CD8-positive, alpha-beta T cell (primary cell): ENCODE measurements at places on chromosomes 1 and 21.

GRCh38 chr1:8382051-8382505 lies 64.2 kb downstream of the SLC45A1 start:
- no peak for DNase-seq

DNA sequence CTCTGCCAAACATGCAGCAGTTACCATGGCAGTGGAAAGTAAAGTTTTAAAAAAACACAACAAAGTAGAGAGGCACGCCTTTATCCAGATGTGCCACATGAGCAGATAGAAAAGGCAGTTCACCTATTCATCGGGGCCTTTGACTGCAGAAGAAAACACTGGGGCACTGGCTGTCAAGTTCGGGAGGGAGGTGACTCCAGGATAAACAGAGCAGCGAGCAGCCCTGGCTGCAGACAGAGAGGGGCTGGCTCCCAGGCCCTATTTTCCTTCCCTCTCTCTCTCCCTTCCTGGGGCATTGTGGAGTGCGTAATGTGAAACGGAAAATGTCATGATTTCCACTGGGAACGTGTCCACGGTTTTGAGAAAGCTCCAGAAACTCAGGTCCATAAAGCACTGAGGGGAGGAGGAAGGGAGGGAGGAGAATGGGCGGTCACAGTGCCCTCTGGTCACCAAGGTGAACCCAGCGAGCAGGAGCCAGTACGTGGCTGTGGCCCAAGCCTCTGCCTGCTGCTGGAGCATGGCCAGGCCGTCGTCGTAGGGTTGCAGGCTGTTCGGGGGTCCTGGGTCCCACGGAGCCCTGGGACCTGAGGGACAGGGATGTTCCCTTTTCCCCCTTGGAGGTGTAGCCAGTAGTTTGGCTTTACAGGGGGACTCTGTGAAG lies 114.7 kb upstream of the IRF2BP2 start:
- peak; percentile 29 for DNase-seq

- DNase-seq = no peak
Measured at GRCh38 chr1:212968368-212968863, 18.1 kb downstream of the VASH2 start.

DNA sequence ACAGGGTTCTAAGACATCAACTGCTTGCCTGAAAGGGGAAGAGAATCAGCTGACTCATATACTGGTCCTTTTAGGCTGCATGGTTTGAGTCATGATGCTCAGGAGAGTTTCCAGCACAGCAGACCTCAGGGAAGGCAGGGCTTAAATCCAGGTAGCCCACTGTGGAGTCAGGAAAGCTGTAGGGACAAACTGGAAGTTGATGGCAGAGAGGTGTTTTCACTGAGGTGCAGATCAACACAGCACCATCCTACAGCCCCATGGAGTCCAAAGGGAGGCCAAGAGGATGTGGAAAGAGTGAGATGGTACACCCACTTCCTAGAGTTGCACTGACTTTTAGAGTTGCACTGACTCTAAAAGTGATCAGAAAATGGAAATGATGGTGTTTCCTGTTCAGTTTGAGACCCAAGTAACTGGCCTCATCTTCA lies 252.4 kb upstream of the DUSP10 start:
- DNase-seq = no peak

DNA sequence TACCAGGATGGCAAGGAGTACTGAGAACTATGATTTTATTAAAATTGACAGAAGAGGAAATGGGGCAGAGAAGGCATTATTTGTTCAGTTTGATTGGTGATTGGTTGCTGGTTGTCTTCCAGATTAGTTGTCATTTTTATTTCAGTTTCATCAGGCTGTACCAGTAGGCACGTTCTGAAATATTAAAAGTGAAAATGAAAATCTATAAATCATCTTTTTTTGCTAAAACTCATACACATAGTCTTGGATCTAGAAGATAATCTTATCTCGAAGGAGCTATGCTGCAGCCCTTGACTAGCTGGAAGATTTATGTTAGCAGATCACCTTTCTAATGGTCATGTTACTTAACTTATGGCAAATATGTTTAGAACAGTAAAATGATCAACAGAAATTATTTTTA lies 29.0 kb downstream of the NEK7 start:
- DNase-seq = no peak

DNA sequence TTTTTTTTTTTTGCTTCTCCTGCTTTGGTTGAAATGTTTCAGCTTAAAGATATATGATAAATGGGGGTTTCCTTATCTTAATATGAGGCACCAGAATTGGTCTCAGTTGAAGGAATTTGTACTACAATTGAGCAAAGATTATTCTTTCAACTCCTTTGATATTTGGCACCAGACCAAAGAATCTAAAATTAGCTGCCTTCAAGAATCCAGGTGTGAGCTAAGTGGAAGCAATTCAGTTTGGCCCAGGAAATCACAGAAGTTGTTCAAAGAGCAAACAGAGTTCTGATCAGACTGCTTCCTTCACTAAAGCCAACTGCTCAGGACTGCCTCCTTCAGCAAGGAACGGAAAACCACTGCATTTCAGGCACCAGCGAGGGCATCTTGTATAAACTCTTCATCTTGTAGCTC lies 68.3 kb upstream of the BCAR3 start:
- DNase-seq = no peak

GRCh38 chr1:236502972-236503639 lies 20.7 kb upstream of the LGALS8 start:
- no peak for DNase-seq

DNA sequence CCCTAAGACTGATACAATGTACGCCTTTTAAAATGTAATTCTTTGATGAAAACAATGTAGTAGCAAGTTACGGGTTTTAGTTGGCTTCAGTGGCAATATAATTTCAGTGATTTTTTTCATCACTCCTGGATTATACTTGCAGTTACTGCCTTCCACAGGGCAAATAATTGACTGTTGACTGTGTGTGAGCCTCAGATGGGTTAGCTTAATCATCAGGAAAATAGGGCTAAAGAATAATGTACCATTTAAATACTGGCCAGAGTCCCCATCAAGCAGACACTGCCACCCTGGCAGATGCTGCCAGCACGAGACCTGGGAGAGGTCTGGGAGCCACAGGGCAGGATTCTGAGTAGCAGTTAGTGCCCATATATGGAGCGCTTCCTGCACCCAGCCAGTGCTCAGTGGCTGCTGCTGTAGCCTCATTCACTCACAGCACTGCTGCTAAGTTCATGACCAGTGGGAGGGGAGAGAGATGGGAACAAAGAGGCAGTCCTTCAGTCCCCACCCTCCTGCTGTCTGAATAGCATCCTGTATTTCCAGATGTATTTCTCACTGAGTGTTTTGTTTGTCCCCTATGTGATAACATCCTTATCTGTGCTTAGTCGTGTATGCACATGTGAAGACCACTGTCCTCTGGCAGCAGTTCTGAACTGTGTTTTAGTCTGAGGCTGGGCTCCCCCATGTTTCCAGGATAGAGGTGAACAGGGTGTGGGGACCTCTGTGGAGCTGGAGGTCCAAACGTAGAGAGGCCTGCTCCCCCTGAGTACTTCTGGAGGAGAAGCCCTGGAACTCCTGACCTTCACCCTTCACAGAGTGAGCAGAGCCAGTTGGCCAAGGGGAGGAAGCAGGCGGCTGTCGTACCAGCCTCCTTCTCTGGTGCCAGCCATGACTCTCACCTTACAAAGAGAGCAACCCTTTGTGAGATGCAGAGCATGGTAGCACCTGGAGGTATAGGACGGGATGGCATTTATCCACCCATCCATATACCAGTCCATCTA lies 80.4 kb downstream of the ADARB1 start:
- DNase-seq = peak; percentile 40

DNA sequence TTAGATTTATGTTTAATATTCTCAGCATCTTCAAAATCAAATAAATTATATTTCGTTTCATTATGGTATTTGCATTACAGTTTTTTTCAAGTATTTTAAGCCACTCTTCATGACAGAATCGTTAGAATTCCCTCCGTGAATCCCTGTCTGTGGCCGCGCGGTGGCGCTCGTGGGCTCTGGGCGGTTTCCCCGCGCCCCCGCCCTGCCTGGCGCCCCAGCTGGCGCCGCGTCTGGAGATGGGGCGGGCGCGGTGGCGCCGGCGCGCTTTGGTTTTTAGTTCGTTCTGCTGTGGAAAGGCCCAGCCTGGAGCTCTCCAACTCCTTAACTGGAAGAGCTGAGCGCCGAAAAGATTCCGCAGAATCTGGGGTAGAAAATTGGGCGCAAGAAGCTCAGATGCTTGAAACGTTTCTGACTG lies 25.7 kb downstream of the PRMT2 start:
- no peak for DNase-seq

- no peak for DNase-seq
Measured at GRCh38 chr1:95257758-95258157, 23.7 kb downstream of the RWDD3 start.

- no peak for DNase-seq
Measured at GRCh38 chr1:98366343-98366742, 295.2 kb upstream of the SNX7 start.

DNA sequence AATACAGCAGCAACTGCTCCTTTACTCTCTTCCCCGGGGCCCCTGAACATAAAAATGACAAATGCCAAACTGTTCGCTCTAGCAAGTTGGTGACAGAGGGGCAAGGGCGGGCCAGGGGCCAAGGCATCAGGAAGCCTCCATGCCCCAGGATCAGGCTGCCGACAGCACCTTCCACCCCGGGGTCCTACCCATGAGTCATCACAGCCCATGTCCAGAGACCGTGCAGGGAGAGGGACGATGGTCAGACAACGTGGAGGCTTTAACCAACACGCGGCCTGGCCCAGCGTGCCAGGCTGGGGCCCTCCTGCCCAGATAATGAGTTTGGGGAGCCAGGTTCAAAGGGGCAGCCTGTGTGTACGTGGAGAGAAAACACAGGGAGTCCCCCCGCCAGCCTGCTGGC lies 90.5 kb downstream of the CASZ1 start:
- DNase-seq = no peak

- DNase-seq = no peak
Measured at GRCh38 chr1:59499943-59500569, 203.2 kb downstream of the FGGY start.

- DNase-seq = peak; percentile 14
Measured at GRCh38 chr1:201085902-201086735, 26.1 kb downstream of the CACNA1S start.

GRCh38 chr1:203338335-203339036 lies 12.4 kb downstream of the FMOD start:
- DNase-seq = peak; percentile 66

- DNase-seq = no peak
Measured at GRCh38 chr1:46001081-46001785, 131.2 kb downstream of the PIK3R3 start.

- DNase-seq = no peak
Measured at GRCh38 chr1:225941187-225941941, at the start of gene LEFTY2. Gene LEFTY2, minus strand, starts transcription at chr1:225941220. Its CDS starts 80 bp downstream, at chr1:225941140.

GRCh38 chr1:66288048-66288447 lies 245.9 kb upstream of the SGIP1 start:
- DNase-seq = no peak

GRCh38 chr1:115057661-115058254 lies 28.1 kb downstream of the TSHB start:
- no peak for DNase-seq

- peak; percentile 89 for DNase-seq
Measured at GRCh38 chr1:7783826-7784491, at the start of gene PER3. Gene PER3, plus strand, starts transcription at chr1:7784291. Its CDS starts 587 bp downstream, at chr1:7784878.

DNA sequence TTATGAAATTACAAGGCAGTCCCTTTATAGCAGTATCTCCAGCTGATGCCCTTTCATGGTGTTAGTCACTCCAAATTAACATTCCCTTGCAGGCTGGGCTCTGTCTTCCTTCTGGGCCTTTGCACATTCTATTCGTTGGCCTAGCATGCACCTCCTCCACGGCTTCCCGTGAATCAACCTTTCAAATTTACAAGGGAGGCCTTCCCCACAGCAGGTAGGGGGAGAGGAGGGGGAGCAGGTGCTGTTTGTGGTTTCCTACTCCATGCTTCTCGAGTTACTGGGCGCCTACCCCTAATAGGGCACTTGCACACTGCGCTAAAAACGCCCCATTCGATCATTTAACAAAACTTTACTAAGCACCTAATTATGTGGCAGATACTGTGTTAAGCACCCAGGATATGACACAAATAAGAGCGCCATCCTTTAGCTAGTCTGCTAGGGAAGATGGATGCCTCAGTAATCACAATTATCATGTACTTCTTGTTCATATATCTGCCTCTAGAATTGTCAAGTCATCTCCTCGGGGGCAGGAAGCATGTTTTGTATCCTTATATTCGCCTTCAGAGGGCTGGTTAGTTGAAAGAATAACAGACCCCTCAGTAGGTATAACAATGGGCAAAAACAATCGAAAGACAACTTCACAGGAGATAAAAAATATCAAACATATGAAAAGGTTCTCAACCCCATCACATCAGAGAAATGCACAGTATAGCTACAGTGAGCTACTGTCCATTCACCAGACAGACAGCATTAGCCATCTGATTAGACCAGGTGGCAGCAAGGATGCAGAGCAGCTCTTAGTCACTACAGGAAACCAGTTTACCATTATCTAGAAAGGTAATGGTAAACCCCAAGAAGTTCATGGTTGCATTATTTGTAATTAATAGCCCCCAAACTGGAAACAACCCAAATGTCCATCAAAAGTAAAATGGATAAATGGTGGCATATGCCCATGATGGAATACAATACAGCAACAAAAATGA lies 1.7 kb upstream of the ADAR start:
- no peak for DNase-seq

DNA sequence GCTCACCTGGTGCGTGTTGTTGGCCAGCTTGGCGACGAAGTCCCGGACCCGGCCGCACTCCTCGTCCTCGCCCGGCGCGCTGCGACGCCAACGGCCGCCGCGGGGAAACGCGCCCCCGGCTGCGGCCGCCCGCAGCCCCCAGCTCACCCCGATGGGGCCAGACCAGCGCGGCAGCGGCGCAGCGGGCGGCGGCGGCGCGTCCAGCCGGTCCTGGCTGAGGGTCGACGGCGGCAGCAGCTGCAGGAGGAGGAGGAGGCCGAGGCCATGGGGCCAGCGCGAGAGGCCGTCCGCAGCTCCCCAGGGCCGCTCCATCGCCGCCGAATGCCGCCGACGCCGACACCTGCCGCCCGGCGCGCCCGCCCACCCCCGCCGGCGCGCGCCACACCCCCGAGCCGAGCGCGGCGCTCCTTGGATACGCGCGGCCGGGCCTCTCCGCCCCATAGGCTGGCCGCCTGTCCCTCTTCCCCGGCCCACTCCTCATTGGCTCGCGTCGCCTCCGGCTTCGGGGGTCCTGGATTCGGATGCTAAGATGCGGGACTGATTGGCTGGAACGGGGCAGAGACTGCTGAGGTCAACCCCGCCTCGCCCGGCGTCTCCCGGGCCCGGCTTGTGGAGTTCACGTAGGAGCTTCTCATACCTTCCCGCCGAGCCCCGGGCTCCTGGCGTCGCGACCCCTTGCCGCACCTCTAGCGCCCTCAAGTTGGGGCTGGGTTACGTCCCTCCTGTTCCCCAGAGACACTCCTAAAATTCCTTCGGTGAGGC lies at the start of gene SORT1:
SORT1 (minus strand) TSS at position 338 of the 762 bp plus-strand sequence; CDS start at position 312, 26 bp downstream.
- peak; percentile 75 for DNase-seq
